ENCODE measurements at places on chromosomes 6 and 20. TPM values are rescaled to one million over a fixed set of nuclear protein-coding genes. Genes with fewer than 3 reads are reported as not detected.
A peak's percentile ranks its signal among the peaks of the same experiment; 100 is the strongest.

- H3K4me1 ChIP-seq, result peaks cover 50% of the 10 kb centered on the region
- H3K27me3 ChIP-seq, result no peaks in the 10 kb centered on the region
- H3K4me3 ChIP-seq, result no peak overlapping the region
- H3K27ac ChIP-seq, result peak overlapping the region; percentile 64
- DNase-seq, result no peak
Observed at GRCh38 chr6:82372656-82373055, 9.0 kb downstream of the TPBG start.

DNA sequence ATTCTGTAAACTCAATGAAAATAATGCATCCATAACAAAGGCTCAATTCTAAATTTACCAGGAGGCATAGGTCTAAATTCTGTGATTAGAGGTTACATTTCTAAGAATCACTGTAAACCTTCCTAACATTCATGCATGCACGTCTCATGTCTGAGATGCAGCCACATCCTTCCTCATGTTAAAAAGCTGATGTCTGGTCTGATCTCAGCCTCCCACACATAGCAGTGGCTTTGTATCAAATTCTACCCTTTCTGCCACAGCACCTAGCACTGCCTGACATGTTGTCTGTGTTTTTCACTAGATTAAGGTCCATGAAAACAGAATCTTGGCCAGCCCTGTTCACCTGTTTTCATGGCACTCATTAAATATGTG is 171.1 kb downstream of the WDR27 start:
- peaks cover 46% of the 10 kb centered on the region for H3K4me1 ChIP-seq
- no peaks in the 10 kb centered on the region for H3K36me3 ChIP-seq
- no peak overlapping the region for H3K4me3 ChIP-seq
- H3K27ac ChIP-seq, result peak overlapping the region; percentile 62

DNA sequence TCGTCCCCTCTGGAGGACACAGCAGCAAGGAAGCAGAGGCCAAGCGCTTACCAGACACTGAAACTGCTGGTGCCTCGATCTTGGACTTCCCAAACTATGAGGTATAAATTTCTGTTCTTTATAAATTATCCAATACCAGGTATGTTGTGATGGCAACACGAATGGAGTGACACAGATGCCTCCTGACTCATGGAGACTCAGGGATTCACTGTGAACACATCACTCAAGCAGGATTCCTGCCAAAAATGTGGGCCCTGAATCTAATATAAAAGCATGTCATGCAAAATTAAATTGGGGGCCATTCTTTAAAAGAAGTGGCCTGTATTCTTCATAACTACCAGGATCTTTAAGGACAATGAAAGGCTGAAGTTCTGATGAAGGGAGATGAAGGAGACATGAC is 52.5 kb upstream of the SLC22A23 start:
- peak; percentile 85 for DNase-seq
- no peak overlapping the region for H3K27ac ChIP-seq
- H3K36me3 ChIP-seq, result no peaks in the 10 kb centered on the region
- peaks cover 12% of the 10 kb centered on the region for H3K4me1 ChIP-seq
- no peaks in the 10 kb centered on the region for H3K27me3 ChIP-seq

DNA sequence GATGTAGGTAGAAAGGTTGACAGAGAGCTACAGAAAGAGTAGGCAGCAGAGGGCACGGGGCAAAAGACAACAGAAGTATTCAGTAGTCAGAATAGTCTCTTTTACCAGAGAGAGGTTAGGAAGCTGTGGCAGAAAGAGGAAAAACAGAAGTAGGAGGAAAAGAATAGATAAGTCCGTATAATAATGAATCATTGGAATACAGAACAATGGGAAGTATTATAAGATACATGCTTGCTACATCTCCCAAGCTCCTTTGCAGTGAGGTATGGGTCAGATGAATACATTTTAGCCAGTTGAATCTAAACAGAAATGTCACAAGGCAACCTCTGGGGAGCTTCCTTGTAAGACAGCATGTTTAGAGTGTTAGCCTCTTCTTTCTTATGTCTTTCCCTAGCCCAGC is 570.5 kb upstream of the CITED2 start:
- no peak for DNase-seq
- no peaks in the 10 kb centered on the region for H3K27me3 ChIP-seq
- H3K4me3 ChIP-seq, result no peak overlapping the region
- no peaks in the 10 kb centered on the region for H3K36me3 ChIP-seq

GRCh38 chr6:30883685-30884520 is at the start of gene DDR1:
Gene DDR1 (plus strand): TSS chr6:30884519. CDS start chr6:30888730, 4,211 bp downstream.
- no peaks in the 10 kb centered on the region for H3K27me3 ChIP-seq
- H3K36me3 ChIP-seq, result no peaks in the 10 kb centered on the region
- H3K4me3 ChIP-seq, result peak within 1 kb of the TSS; percentile 72

- no peak overlapping the region for H3K27ac ChIP-seq
- no peak overlapping the region for H3K4me3 ChIP-seq
- no peaks in the 10 kb centered on the region for H3K27me3 ChIP-seq
- H3K4me1 ChIP-seq, result peaks cover 36% of the 10 kb centered on the region
Observed at GRCh38 chr20:1467355-1468116, 887 bp upstream of the NSFL1C start.

- no peak overlapping the region for H3K4me3 ChIP-seq
- H3K27me3 ChIP-seq, result no peaks in the 10 kb centered on the region
- peaks cover 42% of the 10 kb centered on the region for H3K4me1 ChIP-seq
- H3K36me3 ChIP-seq, result no peaks in the 10 kb centered on the region
- no peak for DNase-seq
Observed at GRCh38 chr20:36845288-36845971, 30.5 kb upstream of the TLDC2 start.

GRCh38 chr20:25276533-25277050 is 28.7 kb downstream of the PYGB start:
- H3K4me1 ChIP-seq, result no peaks in the 10 kb centered on the region
- DNase-seq, result no peak
- H3K27ac ChIP-seq, result no peak overlapping the region

GRCh38 chr6:108699290-108700041 is 138.7 kb downstream of the FOXO3 start:
- no peaks in the 10 kb centered on the region for H3K27me3 ChIP-seq
- H3K27ac ChIP-seq, result no peak overlapping the region
- no peak for DNase-seq
- 0 out of 2 replicates have a peak, but pooled peaks cover 5% of the 10 kb centered on the region for H3K36me3 ChIP-seq
- no peak overlapping the region for H3K4me3 ChIP-seq

DNA sequence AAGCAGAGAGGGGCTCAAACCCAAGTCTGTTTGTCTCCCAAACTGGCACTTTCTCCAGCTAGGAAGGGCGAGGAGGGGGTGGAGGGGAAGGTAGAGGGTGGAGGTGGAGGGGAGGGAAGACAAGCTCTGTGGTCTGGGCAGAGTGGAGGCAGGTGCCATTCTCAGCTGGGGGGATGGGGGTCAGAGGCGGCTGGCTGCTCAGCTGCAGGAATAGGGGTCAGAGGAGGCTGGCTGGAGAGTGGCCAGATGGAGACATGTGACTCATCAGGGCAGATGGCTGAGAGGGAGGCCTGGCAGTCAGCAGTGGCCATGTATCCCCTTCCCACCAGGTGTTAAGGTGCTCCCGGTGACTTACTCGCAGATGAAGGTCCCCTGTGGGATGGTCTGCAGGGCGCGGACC is 3.5 kb upstream of the SLC44A4 start:
- H3K4me1 ChIP-seq, result no peaks in the 10 kb centered on the region
- H3K36me3 ChIP-seq, result no peaks in the 10 kb centered on the region
- no peaks in the 10 kb centered on the region for H3K27me3 ChIP-seq
- H3K27ac ChIP-seq, result no peak overlapping the region

- DNase-seq, result peak; percentile 5
- H3K4me3 ChIP-seq, result no peak overlapping the region
- no peak overlapping the region for H3K27ac ChIP-seq
- peaks cover 23% of the 10 kb centered on the region for H3K36me3 ChIP-seq
- no peaks in the 10 kb centered on the region for H3K27me3 ChIP-seq
Observed at GRCh38 chr6:144845186-144845585, 560.1 kb downstream of the UTRN start.

DNA sequence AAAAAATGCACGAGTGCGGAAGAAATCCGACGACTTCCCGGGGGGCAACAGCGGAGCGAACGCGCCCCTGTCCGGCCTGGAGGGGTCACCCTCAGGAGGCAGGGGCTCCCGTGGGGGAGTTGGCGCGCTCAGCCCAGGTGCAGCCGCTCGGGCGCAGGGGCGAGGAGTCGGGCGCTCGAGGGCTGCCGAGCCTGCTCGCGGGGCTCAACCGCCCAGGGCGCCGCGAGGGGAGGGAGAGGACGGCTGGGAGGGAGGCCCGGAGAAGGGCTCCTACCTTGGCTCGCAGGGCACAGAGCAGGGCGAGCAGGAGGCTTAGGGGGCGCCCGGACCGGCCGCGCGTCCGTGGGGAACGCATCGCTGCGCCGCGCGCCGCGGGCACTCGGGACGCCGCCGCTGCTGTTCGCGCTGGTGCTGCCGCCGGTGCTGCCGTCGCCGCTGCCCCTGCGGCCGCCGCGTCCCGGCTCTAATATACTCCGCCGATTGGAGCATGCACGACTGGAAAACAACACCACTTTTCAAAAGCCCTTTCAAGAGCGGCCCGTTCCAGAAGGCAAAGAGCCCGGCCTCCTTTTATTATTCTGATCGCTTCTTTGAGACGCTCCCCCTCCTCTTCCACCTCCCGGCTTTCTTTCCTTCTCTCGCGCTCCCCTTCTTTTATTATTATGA is 490 bp downstream of the JAG1 start:
- peaks cover 9% of the 10 kb centered on the region for H3K4me1 ChIP-seq
- no peaks in the 10 kb centered on the region for H3K36me3 ChIP-seq
- peak overlapping the region; percentile 86 for H3K27ac ChIP-seq
- peak; percentile 72 for DNase-seq
- H3K27me3 ChIP-seq, result no peaks in the 10 kb centered on the region
- H3K4me3 ChIP-seq, result peak overlapping the region; percentile 82

DNA sequence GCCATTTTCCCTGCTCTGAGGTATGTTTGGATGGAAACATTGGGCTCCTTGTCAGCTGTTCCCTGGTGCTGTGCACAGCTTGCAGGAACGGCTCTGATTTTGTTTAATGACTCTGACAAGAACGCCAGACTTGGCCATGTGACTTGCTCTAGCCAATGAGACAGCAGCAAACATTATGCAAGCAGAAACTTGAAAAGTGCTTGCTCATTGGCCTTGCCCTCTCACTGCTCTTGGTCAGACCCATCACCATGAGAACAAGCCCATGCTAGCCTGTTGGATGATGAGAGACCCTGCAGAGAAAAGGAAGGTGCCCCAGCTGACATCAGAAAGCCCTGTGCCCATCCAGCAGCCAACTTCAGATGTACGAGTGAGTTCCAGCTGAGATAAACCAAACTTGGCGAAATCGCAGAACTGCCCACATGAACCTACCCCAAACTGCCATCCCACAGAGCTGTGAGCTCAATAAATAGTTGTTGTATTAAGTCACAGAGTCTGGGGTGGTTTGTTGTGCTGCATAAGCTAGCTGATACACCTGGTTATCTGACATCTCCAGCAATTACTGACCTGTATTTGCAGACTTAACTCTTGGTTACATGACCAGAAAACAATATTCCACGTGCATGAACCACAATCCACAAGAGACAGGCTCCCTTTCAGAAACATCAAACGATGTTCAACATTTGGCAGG is 96.9 kb downstream of the JPH2 start:
- H3K27ac ChIP-seq, result no peak overlapping the region
- H3K27me3 ChIP-seq, result no peaks in the 10 kb centered on the region

DNA sequence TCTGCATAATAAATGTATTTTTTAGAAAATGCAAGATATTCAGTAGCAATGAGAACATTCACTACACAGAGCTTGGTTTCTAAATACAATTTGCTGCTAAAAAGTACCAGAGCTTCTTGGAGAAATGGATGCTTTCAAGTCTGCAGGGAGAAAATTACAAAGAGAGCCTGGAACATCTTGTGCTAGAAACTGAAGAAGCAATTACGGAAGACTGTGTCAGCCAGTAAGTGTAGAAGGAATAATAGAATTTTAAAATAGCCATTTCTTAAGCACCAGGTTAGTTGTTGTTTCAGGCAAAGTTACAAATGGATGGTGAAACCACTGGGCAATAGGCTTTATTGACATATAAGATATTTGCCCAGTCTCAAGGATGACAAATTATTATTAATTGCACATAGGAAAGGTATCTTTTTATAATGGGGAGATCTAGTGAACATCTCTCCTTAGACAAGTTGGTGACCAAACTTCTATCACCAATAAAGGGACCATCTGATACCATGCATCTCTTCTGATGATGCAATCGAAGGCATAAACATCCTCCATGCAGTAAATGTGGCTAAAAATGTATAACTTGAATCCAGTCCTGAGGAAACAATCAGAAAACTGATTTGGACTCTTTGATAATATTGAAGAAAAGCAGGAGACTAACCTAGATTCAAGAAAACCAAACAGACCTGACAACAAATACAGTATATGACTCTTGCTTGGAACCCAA is 81.7 kb downstream of the ARHGAP18 start:
- no peaks in the 10 kb centered on the region for H3K27me3 ChIP-seq
- H3K36me3 ChIP-seq, result 0 out of 2 replicates have a peak, but pooled peaks cover 2% of the 10 kb centered on the region
- no peak overlapping the region for H3K4me3 ChIP-seq
- H3K4me1 ChIP-seq, result no peaks in the 10 kb centered on the region
- DNase-seq, result no peak

GRCh38 chr6:21317642-21318041 is 275.9 kb upstream of the SOX4 start:
- H3K4me3 ChIP-seq, result no peak overlapping the region
- H3K27me3 ChIP-seq, result no peaks in the 10 kb centered on the region
- no peaks in the 10 kb centered on the region for H3K36me3 ChIP-seq
- H3K27ac ChIP-seq, result no peak overlapping the region
- H3K4me1 ChIP-seq, result no peaks in the 10 kb centered on the region
- DNase-seq, result no peak

GRCh38 chr20:8536262-8536618 is 404.2 kb downstream of the PLCB1 start:
- no peak overlapping the region for H3K4me3 ChIP-seq
- no peaks in the 10 kb centered on the region for H3K4me1 ChIP-seq
- H3K27ac ChIP-seq, result no peak overlapping the region
- H3K36me3 ChIP-seq, result no peaks in the 10 kb centered on the region
- H3K27me3 ChIP-seq, result no peaks in the 10 kb centered on the region

DNA sequence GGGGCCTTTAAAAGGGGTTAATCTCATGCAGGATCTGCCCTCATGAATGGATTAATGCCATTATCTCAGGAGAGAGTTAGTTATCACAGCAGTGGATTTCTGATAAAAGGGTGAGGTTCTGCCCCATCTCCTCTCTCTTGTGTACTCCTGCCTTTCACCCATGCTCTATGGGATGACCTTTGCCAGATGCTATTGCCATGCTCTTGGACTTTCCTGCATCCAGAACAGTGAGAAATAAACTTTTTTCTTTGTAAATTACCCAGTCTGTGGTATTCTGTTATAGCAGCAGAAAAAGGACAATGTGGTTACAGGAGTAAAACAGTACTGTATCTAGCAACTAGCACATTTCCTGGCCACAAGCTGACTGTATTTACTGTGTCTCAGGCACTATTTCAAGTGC is 58.0 kb upstream of the CCN2 start:
- no peak for DNase-seq
- no peaks in the 10 kb centered on the region for H3K36me3 ChIP-seq
- H3K4me3 ChIP-seq, result no peak overlapping the region

GRCh38 chr6:110394409-110394808 is 21.0 kb downstream of the DDO start:
- H3K27me3 ChIP-seq, result no peaks in the 10 kb centered on the region
- DNase-seq, result no peak
- H3K36me3 ChIP-seq, result no peaks in the 10 kb centered on the region
- H3K4me3 ChIP-seq, result no peak overlapping the region

Gene ADAM33
- 53.1 TPM for total RNA-seq

Gene AGER
- 0.22 TPM for total RNA-seq

Gene KCNS1
- total RNA-seq, result 0.11 TPM

Gene GABRR1
- not detected for total RNA-seq

Gene MEP1A
- total RNA-seq, result not detected

Gene HTR1B
- not detected for total RNA-seq

Gene ANGPT4
- not detected for total RNA-seq

Gene NOL7
- 53.1 TPM for total RNA-seq

Gene ASIP
- total RNA-seq, result not detected

Gene KCNQ5
- total RNA-seq, result 10.8 TPM

Gene VSX1
- total RNA-seq, result not detected

Gene SSTR4
- not detected for total RNA-seq

Gene DDX43
- 0.11 TPM for total RNA-seq

Gene C6orf52
- total RNA-seq, result not detected

Data from GM23248 (cell line).